Activated CD4-positive, CD25-positive, alpha-beta regulatory T cell (primary cell): ENCODE measurements at places on chromosomes 7 and 10.

DNA sequence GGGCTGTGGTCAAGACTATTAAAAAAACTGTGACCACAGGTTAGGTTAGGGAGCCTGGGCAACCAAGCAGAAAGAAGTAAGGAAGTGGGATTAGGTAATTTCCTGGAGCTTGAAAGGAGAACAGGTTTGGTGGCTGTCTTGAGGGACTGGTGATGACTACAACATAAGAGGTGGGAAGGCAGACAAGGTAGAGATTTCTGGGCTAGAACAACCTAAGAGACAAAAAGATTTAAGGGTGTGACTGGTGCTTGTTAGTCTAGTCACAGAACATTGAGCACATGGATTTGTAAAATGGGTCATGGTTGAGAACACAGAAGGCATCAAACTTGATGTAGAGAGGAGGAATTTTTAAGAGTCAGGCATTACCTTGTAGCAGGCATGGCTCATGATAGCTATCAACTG lies 123.7 kb upstream of the ASAH2 start:
- no peak for DNase-seq

DNA sequence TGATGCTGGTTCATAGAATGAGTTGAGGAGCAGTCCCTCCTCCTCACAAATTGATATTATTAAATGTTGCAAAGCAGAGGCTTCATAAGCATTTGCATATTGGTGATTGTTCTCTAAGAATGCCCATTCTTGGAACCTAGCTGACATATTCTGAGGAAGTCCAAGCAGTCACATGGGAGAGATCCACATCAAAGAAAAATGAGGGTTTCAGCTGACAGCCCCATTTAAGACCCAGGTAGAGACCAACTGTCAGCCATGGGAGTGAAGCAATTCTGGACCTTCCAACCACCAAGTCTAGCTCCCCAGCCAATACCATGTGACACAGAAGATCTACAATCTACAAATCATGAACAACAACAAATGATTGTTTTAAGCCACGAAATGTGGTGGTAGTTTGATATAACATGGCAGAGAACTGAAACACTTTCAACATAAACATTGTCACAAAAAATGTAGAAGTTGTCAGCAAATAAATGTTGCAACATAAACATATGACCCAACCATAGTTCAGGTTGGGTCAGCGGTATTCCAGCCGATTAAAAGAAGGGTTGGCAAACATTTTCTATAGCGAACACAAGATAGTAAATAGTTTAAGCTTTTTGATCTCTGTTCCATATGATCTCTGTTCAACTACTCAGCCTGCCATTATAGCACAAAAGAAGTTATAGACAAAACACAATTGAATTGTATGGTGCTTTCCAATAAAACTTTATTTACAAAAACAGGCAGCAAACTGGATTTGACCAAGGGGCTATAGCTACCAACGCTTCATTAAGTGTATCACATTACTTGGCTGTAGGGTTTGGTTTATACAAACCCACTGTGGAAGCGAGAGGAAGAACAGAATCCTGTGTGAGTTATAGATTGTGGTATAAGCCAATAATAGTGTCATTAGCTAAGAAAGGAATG lies 41.4 kb upstream of the MPP7 start:
- DNase-seq: no peak

- no peak for DNase-seq
Observed at GRCh38 chr7:31368620-31369019, 28.1 kb upstream of the NEUROD6 start.

DNA sequence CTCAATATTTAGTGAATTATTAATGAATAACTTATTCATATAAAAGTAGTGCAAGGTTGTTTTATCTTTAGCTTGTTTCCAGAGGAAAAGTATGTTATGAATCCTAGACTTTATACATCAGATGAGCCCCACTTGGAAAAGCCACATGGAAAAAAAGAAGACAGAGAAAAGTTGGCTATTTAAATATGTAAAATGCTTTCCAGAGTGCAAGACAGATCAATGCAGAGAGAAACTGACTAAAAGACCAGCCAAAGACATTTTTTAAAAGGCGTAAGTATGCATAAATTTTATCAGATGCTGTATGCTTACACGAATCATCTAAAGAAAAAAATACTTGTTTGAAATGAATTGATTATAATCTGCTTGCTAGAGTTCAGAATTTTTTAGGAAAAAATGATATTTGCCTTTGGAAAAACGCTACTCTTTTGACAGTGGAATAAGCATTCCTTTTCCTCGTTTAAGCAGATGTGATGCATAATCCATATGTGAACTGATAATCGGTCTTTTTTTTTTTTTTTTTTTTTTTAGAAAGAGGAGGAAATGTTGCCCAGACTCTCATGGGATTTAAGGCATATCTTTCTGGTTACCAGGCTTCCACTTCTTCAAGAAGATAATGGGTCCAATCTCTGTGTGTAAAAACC lies 70.7 kb downstream of the RELN start:
- DNase-seq: no peak

DNA sequence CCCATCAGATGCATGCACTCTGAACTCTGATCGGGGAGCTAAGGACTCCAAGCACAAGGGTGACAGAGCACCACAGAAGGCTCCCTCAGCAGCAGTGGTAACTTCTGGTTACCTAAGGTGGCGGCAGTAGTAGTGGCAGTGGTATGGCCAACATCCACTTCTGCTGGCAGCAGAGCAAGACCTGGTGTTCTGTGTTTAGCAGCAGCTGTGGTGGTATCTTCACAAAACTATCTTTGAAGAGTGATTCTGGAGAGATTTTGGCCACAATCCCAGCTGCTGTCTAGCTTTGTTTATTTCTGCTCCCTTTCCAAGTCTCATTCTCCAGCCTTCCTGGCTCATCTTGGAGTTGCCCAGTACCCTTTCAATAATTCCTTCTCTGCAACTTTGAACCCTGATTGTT lies 102.4 kb upstream of the LRGUK start:
- DNase-seq: no peak

GRCh38 chr7:78939669-78940068 lies 513.8 kb downstream of the MAGI2 start:
- no peak for DNase-seq

GRCh38 chr10:110008518-110009339 lies 945 bp downstream of the ADD3 start:
- DNase-seq: peak; percentile 25

DNA sequence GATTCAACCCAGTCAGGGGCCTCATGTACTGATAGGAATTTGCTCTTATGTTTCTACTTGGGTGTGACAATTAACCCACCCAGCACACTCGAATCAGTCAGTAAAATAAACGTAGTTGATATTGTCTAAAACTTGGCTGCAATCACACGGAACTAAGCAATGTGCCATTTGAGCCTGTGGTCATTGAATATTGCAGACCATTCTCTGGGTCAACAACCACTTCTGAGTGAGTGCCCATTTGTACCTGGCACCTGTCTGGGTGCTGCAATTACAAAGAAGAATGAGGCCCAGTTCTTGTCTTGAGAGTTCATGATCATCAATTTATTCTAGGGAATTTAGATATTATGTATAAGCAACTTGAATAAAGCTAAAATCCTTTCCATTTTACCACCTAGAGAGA lies 29.8 kb downstream of the NPY start:
- no peak for DNase-seq

DNA sequence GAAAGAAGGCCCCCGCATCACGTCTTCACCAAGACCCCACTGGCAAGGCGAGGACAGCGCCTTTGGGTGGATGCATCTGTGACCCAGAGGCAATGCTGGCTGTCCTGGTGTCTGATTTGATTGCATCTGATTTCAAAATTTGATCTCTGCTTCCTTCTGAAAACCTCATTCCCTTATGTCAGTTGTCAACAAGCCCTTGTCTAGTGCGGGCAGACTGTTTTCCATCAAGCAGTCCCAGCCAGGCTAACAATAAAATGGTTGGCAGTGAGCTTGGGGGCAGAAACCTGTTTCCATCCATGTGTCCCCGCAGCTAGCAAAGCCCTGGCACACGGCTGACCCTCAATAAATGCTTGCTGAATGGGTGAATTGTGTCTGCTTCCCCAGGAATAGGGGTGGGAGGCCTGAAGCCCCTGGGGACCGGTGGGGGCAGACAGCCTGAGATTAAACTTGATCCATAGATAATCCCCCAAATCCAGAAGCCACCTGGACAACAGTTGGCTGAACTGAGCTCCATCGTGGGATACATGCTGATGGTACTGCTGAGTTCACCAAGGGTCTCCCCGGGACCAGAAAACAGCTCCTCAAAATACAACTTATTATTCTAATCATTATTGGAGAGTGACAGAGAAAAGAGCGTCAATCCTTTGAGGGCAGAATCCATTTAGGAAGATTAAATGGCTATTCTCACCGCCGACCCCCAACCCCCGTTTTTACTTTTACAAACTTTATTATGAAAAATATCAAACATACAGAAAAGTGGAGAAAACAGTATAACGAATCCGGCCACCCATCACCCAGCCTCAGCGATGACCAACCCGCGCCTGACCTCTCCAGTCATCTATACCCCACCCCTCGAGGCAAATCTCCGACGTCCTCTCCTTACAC lies 912 bp upstream of the DUSP5 start:
- no peak for DNase-seq

DNA sequence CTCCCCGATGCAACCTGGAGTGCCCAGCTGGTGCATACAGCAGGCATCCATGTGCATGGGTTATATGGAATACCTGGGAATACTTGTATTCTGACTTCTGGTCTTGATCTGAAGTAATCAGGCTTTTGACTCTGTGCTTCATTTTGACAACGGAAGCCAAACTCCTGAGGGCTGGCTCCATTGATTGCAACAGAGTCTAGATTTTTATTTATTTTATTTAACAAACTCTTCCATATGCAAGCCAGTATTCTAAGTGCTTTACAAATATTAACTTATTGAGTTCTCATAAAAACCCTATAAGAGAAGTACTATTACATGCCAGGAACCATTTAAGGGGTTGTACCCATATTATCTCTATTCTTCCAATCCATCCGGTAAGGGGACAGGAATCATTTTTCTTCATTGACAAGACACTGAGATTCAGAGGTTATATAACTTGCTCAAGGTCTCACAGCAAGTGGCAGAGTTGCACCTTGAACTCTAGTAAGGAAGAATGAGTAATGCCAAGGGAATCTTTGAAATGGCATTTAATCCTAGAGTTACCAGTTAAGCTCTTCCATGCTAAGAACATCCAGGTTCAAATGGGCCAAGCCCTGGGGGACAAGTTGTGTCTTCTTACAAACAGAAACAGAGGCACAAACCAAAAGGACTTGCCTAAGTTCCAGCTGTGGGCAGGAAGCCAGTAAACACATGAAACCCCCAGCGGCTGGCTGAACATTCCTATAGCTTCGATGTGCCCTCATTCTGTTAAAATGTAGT lies 241.0 kb downstream of the WDR11 start:
- no peak for DNase-seq

- DNase-seq: no peak
Observed at GRCh38 chr7:73850781-73851207, 8.5 kb upstream of the METTL27 start.

- DNase-seq: no peak
Observed at GRCh38 chr7:128701062-128701785, 29.1 kb downstream of the GARIN1A start.

- DNase-seq: no peak
Observed at GRCh38 chr10:35433851-35434426, 97.6 kb downstream of the CCNY start.

- no peak for DNase-seq
Observed at GRCh38 chr7:18590744-18591340, 95.3 kb downstream of the HDAC9 start.

- no peak for DNase-seq
Observed at GRCh38 chr10:25056726-25057125, 40.3 kb downstream of the THNSL1 start.

GRCh38 chr7:2661602-2662272 lies 26.3 kb upstream of the AMZ1 start:
- DNase-seq: no peak

DNA sequence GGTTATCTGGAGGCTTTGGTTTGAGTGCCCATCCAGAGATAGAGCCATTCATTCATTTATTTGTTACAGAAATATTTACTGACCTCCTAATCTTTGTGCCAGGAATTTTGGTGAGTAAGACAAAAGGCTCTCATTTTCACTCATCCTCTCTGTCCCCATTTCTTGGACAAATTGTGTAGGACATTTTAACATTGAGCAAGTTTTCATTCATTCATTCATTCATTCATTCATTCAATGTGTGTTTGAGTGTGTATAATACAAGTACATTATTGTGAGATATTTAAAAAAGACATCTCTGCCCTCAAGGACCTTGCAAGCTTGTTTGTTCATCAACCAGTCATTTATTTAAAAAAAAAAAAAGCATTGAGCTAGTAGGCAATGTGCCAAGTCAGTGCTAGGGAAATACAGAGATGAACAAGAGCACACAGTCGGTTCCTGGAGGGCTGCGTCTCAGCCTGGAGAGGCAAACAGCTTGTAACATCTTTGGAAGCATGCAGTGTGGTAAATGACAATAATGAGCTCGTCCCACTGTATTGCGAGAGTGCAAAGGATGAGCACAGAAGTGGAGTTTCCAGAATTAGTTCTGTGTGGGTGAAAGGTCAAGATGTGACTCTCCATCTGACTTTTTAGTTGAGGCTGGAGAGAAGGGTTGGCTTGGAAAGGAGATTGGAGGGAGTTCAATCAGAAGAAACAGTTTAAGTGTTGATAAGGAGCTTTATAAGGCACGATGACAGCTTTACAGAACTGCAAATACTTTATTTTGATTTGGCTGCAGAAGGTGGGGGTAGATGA lies 50.5 kb upstream of the HBP1 start:
- DNase-seq: no peak

DNA sequence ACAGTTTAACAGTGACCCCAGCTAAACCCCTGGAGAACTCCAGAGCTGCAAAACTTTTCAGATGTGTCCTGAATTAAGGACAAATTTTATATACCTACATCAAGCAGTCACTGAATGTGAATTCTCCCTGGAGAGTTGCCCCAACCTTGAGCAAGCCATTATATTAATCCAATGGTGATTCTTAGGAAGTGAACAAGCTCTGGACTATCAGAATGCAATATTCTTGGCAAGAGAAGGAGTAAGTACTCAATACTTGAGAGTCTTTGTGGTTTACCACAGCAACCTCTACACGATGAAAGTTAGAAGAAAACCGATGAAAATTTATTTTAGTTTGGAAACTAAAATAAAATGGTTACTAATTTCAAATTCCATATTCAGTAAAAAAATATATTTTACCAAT lies 19.3 kb upstream of the ZNF365 start:
- DNase-seq: no peak

- DNase-seq: no peak
Observed at GRCh38 chr10:130984686-130985085, 326.8 kb downstream of the TCERG1L start.

GRCh38 chr10:102352066-102352715 lies 43.3 kb upstream of the NFKB2 start:
- DNase-seq: peak; percentile 47

DNA sequence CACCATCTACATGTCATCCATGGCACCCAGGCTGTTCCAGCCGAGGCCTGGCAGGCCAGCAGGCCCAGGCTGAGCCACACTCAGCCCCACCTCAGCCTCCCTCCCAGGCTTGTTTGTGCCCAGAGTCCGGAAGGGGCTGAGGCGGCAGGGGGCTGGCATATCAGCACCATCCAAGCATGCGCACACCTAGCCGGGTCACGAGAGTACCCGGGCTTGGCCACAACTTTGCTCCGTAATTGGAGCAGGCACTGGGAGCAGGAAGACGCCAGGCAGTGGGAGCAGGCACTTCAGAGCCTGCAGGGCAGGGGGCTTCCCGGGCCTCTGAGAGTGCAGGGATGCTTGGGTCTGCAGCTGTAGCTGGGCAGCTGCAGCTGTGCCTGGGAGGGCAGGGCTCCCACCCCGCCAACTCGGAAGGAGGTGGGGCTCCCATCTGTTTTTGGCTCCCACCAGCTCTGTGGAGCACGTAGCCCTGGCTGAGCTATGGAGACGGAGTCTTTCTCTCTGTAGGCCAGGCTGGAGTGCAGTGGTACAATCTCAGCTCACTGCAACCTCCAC lies 15.2 kb upstream of the TSPAN15 start:
- no peak for DNase-seq
